Hindlimb muscle (tissue), 1 donor: ENCODE measurements at places on chromosomes 7 and 10. TPM values are rescaled to one million over a fixed set of nuclear protein-coding genes. Genes with fewer than 3 reads are reported as not detected.

The CLCN1 gene
- polyA plus RNA-seq = 2.5 TPM

The UCN3 gene
- not detected for polyA plus RNA-seq

The VSTM2A gene
- polyA plus RNA-seq = not detected

The EVX1 gene
- not detected for polyA plus RNA-seq

The PRSS37 gene
- polyA plus RNA-seq = 0.28 TPM

The HECTD2 gene
- polyA plus RNA-seq = 14.1 TPM

GRCh38 chr10:94042834-94043175, 49.1 kb downstream of the PLCE1 start:
- no peak for DNase-seq

DNA sequence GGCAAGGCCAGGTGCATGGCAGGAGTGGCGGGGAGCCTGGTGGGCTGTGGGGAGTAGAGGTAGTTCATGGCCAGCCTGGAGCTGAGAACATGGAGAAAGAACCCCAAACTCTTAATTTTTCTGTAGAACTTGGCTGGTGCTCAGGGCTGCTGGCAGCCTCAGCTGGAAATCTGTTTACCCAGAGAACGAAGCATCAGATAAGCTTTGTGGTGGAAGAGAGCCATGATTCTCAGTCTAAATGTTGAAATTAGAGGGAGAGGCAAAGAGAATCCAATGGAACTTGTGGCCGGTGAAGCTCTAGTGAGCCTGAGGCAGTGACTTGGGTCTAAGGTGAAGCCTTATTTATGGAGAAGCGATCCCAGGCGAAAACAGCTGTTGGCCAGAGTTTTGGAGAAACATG, 126.4 kb downstream of the CCDC3 start:
- DNase-seq = no peak

DNA sequence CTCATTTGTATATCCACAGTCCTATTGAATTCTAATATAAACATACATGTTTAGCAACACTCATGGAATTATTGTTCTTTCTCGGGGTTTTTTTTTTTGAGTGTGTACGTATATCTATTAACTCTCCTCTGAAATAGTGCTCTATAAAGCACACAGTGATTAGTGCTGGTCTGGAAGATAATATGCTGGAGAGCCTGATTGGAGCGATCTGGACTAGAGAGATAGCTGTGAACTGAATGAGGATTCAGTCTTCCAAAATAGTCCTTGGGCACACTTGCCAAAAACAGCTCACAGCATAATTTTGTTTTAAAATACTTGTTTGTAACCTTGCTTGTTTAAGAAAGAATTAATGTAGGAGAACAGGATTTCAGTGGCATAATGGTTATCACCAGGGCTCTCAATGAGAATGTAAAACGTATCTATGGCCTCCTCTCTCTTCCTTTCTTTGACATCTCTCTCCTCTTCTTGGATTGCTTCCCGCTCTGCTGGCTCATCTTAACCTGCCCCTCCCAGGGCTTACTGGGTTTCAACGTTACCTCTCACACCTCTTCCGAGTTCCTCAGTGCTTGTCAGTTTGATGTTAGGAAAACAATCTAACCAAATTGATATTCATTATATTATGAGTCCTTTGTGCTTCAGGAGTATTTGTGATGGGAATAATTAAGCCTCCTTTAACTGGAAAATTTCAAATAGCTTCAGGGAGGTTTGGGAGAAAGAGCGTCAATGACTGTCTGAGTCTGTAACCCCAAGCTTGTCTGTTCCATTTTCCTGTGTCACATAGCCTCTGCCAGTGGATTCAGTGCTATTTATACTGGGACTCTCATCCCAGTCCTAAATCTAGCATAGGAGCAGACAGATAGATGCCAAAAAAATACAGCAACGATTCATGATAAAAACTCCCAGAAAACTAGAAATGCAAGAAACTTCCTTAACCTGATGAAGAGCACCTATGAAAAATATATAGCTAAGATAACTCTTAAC, 16.2 kb upstream of the AGK start:
- DNase-seq = no peak

DNA sequence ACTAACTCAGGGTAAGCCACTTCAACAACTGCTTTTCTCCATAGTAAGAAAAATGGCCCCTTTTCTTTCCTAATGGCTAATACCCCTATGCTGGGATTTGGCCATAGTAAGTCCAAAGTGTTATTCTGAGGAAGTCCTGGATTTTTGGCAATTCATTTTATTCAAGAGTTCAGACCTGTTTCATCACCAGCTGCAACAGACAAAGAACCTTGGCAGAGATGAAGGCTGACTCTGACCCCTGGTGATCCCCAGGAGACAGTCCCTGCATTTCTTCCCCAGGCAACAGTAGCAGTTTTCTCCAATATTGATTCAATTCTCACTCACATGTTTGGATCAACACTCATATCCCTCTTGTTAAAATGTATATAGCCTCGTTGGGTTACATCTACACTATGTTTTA, 145.2 kb downstream of the RNF133 start:
- no peak for DNase-seq

- no peak for DNase-seq
Measured at GRCh38 chr7:132400561-132401142, 175.6 kb downstream of the PLXNA4 start.

DNA sequence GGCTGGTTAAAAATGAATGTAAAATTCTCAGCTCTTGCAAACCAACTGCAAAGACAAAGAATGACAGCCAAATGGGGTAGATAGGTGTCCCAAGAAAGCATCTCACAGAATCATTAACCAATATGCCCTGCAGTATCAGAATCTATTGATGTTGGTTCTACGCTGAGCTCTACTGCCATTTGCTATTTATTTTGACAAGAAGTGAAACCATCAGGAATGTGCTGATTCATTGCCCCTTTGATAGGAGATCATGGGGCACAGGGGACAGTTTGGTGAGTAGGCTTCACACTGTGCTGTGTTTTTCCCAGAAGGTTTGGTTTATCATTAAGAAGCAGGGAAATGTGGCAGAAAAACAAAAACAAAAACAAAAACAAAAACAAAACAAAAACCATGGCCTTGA, 19.4 kb upstream of the CDC14C start:
- DNase-seq = no peak

DNA sequence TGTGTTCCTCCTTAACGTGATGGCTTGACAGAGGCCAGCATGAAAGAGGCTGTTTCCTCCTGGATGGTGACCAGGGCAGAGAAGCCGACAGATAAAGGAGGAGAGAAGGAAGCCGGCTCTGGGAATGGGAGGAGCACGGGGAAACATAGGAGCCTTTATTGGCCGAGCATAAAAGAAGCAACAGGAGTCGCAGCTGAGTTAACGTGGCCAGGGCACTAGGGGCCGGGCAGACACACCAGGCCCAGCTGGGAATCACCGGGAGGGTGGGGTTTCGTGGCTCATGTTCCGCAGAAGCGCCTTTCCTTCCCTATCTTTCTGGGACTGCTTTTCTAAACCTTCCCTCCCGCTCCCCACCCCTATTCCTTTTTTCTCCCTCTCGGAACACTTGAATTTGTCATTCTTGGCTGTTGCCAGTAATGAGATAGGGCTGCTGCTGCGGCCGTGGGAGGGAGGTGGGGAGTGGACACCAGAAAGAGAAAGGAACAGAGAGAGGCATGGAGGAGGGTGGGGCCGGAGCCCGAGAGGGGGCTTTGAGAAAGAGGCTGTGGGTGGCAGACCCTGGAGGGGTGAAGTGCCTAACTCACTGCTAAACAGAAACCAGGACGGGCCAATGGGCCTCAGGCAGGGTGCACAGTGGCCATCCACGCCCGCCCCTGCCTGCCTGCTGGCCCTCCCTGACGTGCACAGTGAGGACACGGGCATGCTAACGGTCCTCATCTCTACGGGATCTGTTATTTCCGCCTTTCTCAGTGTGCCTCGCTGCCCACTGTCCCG, 65.2 kb downstream of the COL13A1 start:
- DNase-seq = peak; percentile 63

- DNase-seq = no peak
Measured at GRCh38 chr7:32219416-32219815, 149.2 kb upstream of the PDE1C start.

DNA sequence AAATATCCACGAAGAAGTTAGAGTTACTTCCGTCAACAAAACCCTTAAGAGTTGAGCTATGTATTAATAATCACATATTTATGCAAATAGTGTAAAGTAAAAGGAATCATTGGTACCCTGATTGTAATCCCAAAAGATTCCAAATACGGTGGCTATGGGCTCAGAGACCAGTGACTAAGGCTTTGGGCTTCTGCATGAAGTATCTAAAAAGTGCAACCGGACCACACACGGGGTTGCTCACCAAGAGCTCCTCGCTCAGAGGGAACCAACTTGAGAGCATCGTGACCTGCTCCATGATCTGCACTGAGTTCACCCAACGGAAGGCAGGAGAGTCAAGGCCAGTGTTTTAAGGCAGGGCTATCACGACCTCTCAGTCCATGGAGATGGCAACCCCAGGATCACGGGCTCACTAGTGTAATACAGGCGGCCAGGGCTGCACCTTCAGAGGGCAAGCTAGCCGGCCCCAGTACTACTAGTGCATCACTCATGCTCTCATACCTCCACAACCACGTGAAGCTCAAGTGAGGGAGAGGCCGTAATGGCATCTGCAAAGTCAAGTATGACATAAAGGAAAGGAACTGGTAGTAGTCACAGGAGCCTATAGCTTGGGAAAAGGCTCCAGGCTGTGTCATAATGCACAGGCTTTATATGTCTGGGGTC, 77.1 kb upstream of the CAMK2B start:
- no peak for DNase-seq

- DNase-seq = no peak
Measured at GRCh38 chr7:24587853-24588252, 14.6 kb downstream of the PALS2 start.

DNA sequence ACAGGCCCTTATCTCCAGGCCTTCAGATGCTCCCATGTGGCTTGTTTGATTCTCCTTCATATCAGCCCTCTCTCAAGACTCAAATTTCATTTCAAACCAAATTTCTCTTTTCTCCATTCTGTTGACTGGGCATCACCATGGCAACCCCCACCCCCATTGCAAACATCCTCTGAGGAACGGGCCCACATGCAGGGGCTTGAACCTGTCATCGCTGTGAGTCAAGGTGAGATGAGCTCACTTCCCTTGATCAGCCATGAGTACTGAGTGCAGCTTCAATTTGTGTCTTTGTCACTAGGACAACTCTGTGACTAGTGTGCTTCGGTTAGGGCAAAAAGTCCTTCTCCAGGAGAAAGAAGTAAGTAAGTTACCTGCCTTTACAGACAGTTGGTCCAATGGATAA, 41.9 kb downstream of the CALML3 start:
- no peak for DNase-seq

DNA sequence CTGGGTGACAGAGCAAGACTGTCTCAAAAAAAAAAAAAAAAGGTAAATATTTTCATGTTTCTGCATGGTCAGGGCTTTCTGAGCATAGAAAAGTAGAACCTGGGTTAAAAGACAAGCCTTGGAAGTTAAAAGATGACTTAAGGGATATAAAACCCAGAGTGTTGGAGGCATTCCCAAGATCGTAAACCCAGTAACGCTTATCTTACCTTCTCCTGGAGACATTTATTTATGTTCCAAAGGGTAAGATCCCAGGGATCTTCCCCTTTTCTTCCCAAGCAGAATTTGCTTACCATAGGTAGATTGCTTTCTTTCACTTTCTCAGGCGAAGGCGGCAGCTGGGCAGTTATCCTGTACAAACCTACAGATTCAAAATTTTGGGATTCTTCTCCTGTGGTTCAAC, 22.2 kb downstream of the SUGCT start:
- no peak for DNase-seq

- DNase-seq = no peak
Measured at GRCh38 chr10:77973276-77973675, 46.7 kb upstream of the DLG5 start.

GRCh38 chr10:29869593-29869992, 189.8 kb downstream of the JCAD start:
- no peak for DNase-seq

DNA sequence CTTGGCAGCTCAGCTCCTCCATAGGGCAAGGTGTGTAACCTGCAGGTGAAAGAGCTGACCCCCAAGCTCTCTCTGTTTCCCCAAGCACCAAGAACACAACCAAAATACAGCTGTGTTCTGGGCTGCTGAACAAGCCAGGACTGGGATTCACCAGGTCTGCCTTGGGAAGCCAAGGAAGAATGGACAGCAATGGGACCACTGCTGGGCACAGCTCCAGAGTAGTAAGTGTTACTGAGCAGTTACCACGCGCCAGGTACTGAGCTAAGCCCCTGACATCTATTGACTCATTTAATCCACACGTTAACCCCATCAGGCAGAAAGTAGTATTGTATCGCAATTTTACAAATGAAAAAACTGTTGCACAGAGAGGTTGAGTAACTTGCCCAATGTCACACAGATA, 168.3 kb downstream of the GRID1 start:
- no peak for DNase-seq

- no peak for DNase-seq
Measured at GRCh38 chr10:124083740-124084397, 9.5 kb downstream of the CHST15 start.

DNA sequence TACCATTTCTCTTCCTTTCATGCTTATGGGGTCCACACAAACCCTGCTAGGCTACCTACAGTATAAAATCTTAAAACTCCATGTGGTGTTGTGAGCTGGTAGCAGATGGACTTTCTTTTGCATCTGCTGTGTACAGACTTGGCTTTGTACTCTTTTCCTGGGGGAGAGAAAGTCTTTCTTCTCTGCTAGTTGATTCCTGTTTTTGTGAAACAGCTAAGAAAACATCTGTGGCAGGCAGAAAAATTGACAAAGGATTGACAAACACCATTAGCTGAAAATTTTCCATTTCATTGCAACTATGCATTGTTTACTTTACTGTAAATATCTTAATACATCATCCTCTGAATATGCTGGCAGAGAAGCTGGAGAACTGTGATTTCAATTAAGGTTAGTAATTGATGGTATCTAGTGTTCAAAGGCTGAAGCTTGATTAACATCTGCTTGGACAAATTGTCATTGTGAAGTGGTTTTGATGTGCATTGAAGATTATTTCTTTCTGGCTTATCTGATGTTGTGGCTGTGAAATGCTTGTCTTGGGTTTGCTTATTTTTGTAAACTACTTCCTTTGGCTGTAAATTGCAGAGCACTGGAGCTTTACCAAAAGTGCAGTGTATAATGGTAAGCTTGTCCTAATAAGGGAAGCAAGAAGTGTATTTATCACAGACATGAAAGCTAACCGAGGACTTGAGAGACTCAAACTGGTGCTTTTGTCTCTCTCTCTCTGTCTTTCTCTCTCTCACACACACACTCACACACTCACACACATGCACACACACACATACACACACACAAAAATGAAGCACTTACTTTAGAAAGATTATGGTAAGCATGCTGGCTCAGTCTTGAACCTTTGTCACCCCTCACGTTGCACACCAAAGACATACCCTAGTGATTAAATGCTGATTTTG, at the start of gene FOXP2:
Gene FOXP2 (plus strand): TSS at position 660 of the 908 bp plus-strand sequence. CDS start 11,697 bp downstream, outside the sequence.
- peak; percentile 59 for DNase-seq

DNA sequence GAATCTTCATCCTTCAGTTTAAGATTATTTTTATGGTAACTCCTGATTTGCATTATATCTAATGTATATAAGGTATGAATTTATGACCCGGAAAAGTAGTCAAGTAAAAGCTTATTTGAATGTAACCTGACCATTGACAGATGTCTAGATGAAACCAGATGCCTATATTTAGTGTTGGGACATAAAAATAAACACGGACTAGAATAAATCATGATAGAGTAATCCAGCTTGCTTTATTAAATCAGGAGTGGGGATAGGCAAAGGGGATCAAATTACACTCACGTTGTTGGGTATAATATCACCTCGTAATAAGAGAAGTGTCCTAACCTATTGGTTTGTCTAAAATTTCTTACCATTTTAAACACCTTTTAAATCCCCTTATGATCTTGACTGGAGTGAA, 244.6 kb downstream of the AGMO start:
- DNase-seq = no peak
